ENCODE measurements at places on chromosomes 4 and X.

GRCh38 chr4:133960975-133961374 lies 240.6 kb downstream of the PABPC4L start:
- no peak for DNase-seq

GRCh38 chr4:8115916-8116315 lies 42.7 kb downstream of the ABLIM2 start:
- DNase-seq: no peak

GRCh38 chr4:113496698-113497097 lies 264.8 kb downstream of the CAMK2D start:
- no peak for DNase-seq

GRCh38 chr4:56746639-56747038 lies 65.5 kb upstream of the HOPX start:
- DNase-seq: no peak

DNA sequence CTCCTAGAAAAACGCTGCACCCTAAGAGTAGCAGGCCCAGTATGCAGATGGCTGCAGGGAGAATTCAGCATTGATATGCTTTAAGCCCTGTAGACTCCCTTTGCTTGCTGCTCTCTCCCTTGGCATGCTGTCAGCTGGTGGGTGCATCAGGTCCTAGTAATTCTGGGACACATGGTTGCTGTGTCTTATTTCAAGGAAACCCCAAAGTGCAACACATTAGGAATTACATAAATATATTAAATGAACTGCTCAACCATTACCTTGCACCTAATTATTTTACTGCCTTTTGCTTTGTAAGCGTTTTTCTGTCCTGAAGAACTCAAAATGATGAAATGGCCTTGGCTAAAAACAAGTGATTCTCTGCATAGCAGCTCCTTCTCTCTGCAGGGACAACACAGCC lies 516.3 kb downstream of the ZIC3 start:
- DNase-seq: no peak

- DNase-seq: no peak
Measured at GRCh38 chr4:8005814-8006215, 66.2 kb upstream of the AFAP1 start.

- DNase-seq: no peak
Measured at GRCh38 chrX:69113723-69114122, 51.5 kb downstream of the PJA1 start.
